ENCODE measurements at places on chromosomes 2 and 18.

GRCh38 chr2:235398321-235398720 is 95.5 kb upstream of the AGAP1 start:
- DNase-seq: no peak

DNA sequence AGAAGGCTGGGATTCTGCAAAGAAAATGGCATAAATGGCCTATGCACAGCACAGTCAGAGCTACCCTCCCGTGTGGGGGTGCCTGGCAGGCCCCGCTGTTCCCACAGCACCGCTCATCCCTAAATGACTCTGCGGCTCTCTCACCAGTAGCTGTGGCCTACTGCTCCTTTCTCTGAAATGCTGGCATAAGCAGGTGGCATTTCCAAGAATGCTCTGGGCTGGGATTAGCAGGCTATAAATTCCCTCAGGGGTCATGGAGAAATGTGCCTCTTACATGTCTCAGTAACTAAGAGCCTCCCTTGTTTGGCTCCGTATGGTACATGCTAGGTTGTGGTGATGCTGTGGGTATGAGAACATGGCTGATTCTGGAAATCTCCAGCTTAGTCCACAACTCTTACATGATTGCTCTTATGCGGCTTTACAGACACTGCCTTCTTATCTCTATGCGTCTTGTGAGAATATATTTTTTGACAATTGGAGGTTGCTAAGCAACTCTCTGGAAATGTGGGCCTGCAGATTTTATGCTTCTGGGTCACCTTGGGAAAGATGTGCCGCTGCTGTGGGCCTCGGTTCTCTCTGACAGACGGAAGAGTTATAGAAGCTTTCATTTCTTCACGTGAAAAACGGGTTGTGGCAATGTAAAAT is 80.3 kb upstream of the GATA6 start:
- DNase-seq: no peak

DNA sequence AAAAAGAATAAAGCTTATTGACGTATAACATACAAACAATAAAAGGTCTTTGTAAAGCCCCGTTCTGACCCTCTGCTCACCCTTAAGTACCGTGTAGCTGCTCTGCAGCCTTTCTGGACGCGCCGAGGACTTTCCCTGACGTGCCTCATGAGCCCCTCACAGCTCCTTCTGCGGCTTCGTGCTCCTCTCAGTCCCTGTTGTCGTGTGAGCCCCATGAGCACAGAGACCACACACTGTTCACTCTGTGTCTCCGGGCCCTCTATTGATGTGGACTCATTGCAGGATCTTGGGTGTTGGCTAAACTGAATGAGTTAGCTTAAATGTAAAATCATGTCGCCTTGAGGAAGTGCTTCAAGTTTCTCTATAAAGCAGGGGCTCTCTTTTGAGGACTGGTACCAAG is 43.6 kb upstream of the INHBB start:
- DNase-seq: no peak

DNA sequence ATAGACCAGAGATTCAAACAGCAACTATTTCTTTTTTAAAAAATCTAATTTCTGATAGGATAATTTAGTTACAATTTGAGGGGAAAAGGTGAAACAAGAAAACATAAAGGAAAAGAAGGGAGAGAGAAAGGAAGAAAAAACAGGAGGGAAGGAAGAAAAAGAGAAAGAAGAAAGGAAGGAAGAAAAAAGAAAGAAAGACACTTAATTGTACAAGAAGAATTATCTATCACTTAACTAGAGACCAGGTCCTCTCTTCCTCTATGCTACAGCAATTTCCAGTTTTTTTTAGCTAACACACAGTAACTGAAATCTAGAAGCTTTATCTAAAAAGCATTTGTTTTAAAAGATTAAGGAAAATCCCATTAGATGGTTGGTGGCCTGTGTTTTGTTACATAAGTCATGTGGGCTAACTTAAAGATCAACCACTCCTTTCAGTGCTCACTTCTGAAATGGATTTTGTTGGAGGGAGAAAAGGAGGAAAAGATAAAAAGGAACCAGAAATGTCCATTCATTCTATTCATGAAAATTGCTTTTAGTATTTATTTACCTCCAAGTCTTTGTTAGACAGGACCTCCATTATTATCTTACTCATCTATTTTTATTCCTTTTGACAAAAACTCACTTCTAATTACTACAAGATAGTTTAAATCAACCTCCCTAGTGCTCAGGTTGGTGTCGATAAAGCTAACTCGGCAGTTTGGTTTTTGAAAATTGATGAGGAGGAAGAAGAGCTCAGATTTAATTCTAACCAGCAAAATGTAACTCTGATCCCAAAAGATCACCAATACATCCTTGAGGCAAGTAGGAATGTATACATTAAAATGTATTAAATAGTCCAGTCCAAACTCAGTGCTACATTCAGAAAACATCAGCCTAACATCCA is 251.5 kb upstream of the FN1 start:
- DNase-seq: no peak

All from effector memory CD4-positive, alpha-beta T cell (primary cell).